ENCODE measurements at places on chromosomes 6 and 20.

DNA sequence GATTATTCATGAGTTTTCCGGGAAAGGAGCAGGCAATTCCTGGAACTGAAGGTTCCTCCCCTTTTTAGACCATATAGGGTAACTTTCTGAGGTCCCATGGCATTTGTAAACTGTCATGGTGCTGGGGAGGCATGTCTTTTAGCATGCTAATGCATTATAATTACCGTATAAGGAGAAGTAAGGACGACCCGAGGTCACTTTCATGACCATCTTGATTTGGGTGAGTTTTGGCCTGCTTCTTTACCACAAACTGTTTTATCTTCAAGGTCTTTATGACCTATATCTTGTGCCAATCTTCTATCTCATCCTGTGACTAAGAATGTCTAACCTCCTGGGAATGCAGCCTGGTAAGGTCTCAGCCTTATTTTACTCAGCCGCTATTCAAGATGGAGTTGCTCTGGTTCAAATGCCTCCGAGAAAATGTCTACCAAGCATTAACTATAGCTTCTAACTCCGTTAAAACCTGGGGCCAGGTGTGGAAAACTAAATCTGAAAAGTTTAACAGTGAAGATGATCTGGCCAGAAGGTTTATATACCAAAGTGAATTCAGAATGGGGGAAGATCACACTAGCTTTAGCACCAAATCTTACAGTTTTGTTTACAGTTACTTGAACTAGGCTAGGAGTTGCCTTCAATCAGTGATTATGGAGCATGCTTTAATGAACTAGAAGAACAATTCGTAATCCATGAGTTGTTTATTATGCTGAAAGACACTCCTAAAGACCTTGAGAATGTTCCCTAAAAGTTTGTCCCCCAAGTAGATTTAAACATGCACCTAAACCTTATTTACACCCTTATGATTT lies 80.0 kb upstream of the TOP1 start:
- no peak for DNase-seq

GRCh38 chr6:147042679-147043078 lies 161.5 kb upstream of the STXBP5 start:
- DNase-seq, result no peak

- no peak for DNase-seq
These were observed 53.7 kb downstream of the JARID2 start for GRCh38 chr6:15299430-15300131.

- DNase-seq, result no peak
These were observed 234.6 kb downstream of the ANKRD60 start for GRCh38 chr20:57993716-57994431.

- DNase-seq, result no peak
These were observed 777 bp downstream of the SRSF6 start for GRCh38 chr20:43458422-43458924.

DNA sequence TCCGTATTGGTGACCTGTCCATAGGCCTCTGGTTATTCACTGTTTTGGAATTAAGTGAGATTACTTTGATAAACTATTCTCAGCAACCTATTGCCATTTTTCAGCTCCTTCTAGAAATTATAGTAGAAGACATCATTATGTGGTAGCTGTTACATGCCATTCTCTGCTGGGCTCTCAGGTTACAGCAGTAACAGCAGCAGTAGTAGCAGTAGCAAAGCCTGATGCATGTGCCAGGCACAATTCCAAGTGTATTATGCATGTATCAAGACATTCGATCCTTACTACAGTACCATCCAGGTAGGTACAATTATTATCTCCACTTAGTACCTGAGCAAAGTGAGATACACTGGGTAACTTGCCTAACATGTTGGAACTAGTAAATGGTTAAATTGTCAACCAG lies 74.3 kb downstream of the RPS12 start:
- no peak for DNase-seq

GRCh38 chr20:46210672-46211330 lies 92.7 kb downstream of the CD40 start:
- no peak for DNase-seq

- DNase-seq, result no peak
These were observed 1.4 kb upstream of the BPIFB6 start for GRCh38 chr20:33030076-33030475.

GRCh38 chr20:59471653-59472421 lies 132.5 kb upstream of the PHACTR3 start:
- no peak for DNase-seq

GRCh38 chr20:62542862-62543261 lies 67.1 kb upstream of the GATA5 start:
- DNase-seq, result no peak

DNA sequence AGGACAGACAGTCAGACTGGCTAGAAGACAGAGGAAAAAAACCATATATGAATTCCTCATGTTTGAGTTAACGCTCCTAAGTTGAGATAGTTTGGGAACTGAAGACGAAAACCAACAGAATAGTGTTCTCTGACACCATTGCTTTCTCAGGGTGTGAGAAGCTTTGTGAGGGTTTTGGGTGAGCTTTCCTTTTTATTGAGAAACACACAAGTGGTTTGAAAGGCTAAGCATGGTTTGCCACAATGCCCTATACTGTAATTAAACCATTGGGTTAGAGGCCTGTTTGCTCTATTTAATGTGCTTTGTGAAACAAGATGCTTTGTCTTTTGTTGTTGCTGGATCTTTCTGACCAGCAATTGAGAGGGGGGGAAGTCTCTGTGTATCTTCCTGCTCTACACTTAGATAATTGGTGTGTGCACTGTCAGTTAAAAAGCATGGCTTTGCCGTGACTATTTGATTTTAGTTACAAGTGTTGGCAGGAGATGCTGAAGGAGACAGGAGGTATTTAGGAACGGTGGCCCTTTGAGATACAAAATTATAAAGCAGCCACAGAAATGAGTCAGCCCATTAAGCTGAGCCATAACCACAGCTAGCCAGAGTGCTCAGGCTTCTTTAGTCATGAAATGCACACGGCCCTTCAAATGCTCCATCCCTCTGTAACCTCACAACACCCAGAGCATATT lies 273.0 kb upstream of the PREP start:
- DNase-seq, result no peak

DNA sequence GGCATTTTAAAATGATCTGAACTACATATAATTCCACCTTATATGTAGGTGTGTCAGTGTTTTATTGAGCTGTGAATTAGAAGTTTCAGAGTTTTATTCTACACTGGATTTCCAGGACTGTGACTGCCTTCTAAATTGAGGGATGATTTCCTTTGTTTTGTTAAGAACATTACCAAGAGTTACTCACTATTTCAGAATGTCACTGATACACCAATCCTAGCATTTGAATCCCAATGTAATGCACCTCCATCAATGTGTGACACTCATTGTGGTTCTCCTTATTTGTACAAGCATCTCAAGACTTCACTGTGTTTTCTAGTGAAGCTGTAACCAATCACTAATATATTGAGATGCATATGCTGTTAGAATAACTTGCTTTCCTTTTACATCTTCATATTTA lies 86.8 kb downstream of the PLCB1 start:
- DNase-seq, result no peak

All from BE2C (cell line).